ENCODE measurements at places on chromosomes 16 and 17. TPM values are rescaled to one million over a fixed set of nuclear protein-coding genes. Genes with fewer than 3 reads are reported as not detected.

GRCh38 chr17:46733837-46734475 lies 84.5 kb downstream of the WNT3 start:
- DNase-seq, result peak; percentile 43

GRCh38 chr17:1196946-1197345 lies 17.2 kb upstream of the ABR start:
- DNase-seq, result no peak

- no peak for DNase-seq
Measured at GRCh38 chr16:57693550-57693949, 1.1 kb upstream of the DRC7 start.

TEKT1 gene
- total RNA-seq, result not detected

DNA sequence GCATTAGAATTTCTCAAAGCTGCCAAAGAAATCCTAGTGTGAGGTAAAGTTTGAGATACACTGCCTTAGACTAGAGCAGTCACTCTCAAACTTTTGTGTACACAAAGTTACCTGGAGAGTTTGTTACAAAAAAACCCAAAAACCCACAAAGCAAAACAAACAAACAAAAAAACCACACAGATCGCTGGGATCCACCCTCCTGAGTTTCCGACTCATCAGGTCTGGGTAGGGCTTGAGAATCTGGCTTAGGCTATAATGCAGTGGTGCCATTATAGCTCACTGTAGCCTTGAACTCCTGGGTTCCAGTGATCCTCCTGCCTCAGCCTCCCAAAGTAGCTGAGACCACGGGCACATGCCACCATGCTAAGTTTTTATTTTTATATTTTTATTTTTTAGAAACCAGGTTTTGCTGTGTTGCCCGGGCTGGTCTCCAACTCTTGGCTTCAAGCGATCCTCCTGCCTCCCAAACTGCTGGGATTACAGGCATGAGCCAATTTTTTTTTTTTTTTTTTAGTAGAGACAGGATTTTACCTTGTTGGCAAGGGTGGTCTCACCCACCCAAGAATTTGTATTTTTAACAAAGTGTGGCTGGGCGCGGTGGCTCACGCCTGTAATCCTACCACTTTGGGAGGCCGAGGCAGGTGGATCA lies 22.3 kb upstream of the SMG1 start:
- no peak for DNase-seq

HAS3 gene
- 0.81 TPM for total RNA-seq

AXIN2 gene
- 8.0 TPM for total RNA-seq

MYH8 gene
- not detected for total RNA-seq

DNA sequence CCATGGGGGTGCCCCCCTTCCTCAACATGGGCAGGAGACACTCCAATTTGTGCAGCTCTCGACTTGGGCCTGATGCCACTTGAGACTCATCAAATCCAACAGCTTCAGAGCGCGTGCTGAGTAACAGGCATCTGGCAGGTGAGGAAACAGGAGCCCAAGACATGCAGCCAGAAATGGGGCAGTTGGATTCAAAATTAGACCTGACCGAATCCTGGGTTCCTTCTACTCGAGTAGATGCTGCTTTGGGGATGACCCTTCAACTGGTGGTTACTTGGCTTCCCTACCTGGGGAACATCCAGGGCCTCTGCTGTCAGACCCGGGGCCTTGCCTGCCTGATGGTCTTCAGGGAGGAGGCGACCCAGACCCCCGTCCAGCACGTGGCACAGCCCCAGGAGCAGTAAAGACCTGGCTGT lies 488 bp upstream of the NTN3 start:
- no peak for DNase-seq

GRCh38 chr16:87375426-87376135 lies 8.0 kb downstream of the FBXO31 start:
- peak; percentile 54 for DNase-seq

- peak; percentile 64 for DNase-seq
Measured at GRCh38 chr17:82802075-82802780, 37.6 kb downstream of the ZNF750 start.

DOC2A gene
- not detected for total RNA-seq

- no peak for DNase-seq
Measured at GRCh38 chr17:55478971-55479370, 32.3 kb downstream of the SMIM36 start.

MFSD6L gene
- not detected for total RNA-seq

AOC2 gene
- total RNA-seq, result 0.25 TPM

KRTAP17-1 gene
- not detected for total RNA-seq

FASN gene
- total RNA-seq, result 65.2 TPM

DNA sequence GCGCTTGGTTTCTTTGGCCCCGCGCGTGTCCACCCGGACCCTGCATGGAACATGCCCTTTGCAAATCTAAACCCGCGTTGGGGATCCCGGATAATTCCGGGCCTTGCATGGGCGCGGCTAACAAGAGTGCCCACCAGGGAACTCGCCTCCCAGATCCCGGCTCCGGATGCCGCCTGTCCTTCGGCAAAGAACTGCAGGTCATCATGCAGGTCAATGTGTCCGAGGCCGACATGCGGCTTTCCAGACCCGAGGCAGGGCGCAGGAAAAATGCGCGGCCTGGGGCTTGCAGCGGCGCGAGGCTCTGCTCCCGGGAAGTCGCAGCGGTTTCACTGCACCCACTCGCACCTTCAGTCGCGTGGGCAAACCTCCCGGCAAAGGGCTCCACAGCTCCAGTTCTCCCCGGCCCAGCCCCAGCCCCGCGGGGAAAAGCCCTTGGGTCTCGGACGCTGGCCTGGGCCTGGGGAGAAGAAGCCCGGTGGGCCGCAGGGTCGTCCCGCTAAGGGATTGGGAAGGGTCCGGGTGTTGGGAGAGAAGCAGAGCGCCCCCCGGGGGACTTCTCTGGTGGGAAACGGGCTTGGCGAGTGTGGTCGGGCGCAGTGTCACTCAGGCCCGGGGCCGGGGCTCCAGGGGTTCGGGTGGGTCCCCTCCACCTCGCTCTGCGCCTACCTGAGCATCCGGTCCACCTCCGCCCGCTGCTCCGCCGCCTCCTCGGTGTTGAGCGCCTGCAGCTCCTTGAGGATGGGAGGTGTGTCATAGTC lies 805 bp downstream of the HNF1B start:
- no peak for DNase-seq

HSD11B2 gene
- not detected for total RNA-seq

GRCh38 chr17:75652934-75653549 lies 13.9 kb downstream of the RECQL5 start:
- DNase-seq, result peak; percentile 16

DNA sequence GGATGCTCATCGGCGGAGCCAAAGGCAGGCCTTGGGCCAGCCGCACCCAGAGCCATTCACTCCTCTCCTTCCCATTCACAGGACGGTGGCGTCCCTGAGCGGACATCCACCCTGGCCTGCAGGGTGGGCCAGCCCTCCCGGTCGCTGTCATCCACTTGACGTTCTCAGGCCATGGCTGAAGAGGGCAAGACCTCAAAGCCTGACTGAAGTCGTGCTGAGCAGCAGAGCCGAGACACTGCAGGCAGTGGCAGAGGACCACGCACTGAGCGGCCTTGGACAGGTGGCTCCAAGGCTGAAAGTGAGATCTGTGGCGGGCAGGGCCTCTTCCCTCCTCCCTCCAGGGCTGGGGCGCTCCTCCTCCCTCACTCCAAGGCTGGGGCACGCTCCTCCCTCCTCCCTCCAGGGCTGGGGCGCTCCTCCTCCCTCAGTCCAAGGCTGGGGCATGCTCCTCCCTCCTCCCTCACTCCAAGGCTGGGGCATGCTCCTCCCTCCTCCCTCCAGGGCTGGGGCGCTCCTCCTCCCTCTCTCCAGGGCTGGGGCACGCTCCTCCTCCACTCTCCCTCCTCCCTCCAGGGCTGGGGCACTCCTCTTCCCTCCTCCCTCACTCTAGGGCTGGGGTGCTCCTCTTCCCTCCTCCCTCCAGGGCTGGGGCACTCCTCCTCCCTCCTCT lies 24.1 kb downstream of the GNPTG start:
- DNase-seq, result no peak

- DNase-seq, result no peak
Measured at GRCh38 chr16:77193377-77193776, 2.4 kb downstream of the MON1B start.

- DNase-seq, result peak; percentile 52
Measured at GRCh38 chr17:76276461-76277299, 11.5 kb downstream of the UBALD2 start.

DNA sequence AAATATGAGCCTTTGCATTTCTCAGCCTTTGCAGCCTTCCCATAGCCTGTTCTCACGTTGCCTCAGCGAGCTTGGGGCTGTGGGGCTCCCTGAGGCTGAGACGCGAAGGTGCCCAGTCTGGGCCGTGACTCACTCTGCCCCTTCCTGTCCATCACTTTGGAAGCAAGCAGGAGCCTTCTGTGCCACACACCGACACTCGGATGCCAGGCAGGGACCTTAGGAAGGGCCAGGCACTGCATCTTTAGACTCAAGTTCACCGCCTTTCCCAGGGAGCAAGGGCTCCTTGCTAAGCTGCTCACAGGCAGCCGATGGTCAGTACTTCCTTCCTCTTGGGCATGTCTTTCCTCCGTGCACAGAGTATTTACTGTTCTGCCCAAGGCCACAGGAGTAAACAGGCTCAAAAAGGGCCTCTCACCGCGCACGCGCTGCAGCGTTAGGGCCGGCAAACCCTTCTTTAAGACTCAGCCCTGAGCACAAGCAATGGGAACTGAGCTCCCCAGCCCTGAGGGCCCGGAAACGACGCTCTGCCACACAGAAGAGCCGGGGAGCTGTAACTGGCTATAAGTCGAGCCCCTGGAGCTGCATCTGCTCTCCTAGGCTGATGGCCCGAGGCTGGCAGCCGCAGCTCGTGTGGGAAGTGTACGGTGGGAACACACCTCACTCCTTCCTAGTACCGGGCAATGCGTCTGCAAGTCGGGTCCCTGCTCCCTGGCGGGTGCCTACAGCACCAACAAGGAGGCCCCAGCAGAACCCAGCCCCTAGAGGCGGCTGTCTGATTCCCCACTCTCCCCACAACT lies 7.2 kb downstream of the TIMM22 start:
- DNase-seq, result no peak

DNA sequence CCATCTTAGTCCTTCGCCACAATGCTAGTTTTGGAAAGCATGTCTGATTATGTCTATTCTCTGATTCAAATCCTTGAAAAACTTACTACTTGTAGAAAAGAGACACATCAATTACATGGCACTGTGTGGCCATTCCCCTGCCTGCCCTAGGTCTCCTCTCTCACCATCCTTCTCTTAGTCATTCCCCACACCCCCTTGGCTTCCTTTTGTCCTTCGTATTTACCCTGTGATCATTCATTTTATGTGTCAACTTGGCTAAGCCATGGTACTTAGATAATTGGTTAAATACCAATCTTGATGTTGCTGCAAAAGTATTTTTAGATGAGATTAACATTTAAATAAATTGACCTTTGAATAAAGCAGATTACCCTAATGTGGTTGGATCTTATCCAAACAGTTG lies 122.9 kb upstream of the CDH11 start:
- DNase-seq, result peak; percentile 4

- DNase-seq, result no peak
Measured at GRCh38 chr16:28057949-28058348, 5.6 kb downstream of the GSG1L start.

PITPNM3 gene
- 0.57 TPM for total RNA-seq

GRCh38 chr17:34071886-34072420 lies 183.1 kb upstream of the CCL2 start:
- no peak for DNase-seq

- DNase-seq, result no peak
Measured at GRCh38 chr17:72890711-72891110, 201.8 kb downstream of the SLC39A11 start.

DNA sequence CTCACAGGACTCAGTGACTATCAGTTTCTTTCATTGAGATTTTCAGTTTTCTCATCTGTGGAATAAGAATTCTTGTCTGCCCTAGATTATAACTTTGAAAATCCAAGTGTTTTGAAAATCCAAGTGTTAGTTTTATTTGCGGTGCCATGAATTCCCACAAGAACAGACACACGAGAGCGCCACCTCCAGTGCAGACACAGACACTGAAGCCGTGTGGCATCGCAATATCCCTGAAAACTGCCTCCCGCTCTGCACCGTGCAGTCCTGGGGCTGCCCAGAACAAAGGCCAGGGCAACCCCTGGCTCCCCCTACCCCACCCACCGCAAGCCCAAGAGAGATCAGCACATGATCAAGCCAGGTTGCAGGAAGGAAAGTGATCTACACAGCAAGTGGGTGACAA lies 229.5 kb upstream of the ASIC2 start:
- DNase-seq, result no peak

DNA sequence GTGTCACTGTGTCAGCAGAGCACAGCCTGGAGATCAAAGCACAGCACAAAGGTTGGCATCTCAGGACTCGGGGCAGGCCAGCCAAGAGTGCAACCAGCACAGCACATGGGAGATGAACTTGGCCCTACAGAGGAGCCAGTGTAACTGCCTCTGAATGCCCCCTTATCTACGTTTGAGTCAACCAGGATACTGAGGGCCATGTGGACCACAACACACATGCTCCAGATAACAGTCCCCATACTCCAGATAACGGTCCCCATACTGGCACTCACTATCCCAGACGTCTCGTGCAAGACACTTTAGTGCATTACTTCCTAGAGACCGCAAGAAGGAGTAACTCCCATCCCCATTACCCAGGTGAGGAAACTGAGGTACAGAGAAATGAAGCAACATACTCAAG lies 88.2 kb downstream of the XYLT1 start:
- DNase-seq, result no peak
